ENCODE measurements at places on chromosomes 13 and 19. TPM values are rescaled to one million over a fixed set of nuclear protein-coding genes. Genes with fewer than 3 reads are reported as not detected.

Gene PGLYRP2
- polyA plus RNA-seq: not detected

Gene CACNA1A
- polyA plus RNA-seq: not detected

Gene LILRA1
- polyA plus RNA-seq: not detected

Gene ITGBL1
- polyA plus RNA-seq: not detected

Gene CYSLTR2
- polyA plus RNA-seq: 0.42 TPM

Gene ZNF677
- polyA plus RNA-seq: 13.4 TPM

Gene CD37
- 149 TPM for polyA plus RNA-seq

Gene SMIM7
- polyA plus RNA-seq: 64.4 TPM

Gene MISP3
- 0.44 TPM for polyA plus RNA-seq

Gene ZNF121
- 5.3 TPM for polyA plus RNA-seq

Gene C13orf46
- 0.55 TPM for polyA plus RNA-seq

Gene GPR108
- polyA plus RNA-seq: 98.8 TPM

Gene NLRP11
- not detected for polyA plus RNA-seq

Gene COX6B2
- polyA plus RNA-seq: not detected

Gene ATP8B3
- 1.1 TPM for polyA plus RNA-seq

Gene KPTN
- polyA plus RNA-seq: 6.2 TPM

Gene CEACAM19
- polyA plus RNA-seq: not detected

Gene ZNF723
- polyA plus RNA-seq: not detected

Gene APLP1
- not detected for polyA plus RNA-seq

Gene CABP5
- not detected for polyA plus RNA-seq

All from CD4-positive, CD25-positive, alpha-beta regulatory T cell (primary cell).